ENCODE measurements at places on chromosomes 12 and 14. TPM values are rescaled to one million over a fixed set of nuclear protein-coding genes. Genes with fewer than 3 reads are reported as not detected.

Gene HOXC10
- not detected for total RNA-seq

Gene GAS2L3
- total RNA-seq, result 57.3 TPM

Gene POTEM
- not detected for total RNA-seq

Gene GPR135
- total RNA-seq, result 6.4 TPM

Gene GYS2
- not detected for total RNA-seq

Gene RTN1
- total RNA-seq, result 846 TPM

Gene MMP17
- total RNA-seq, result 22.4 TPM

Gene TSHR
- total RNA-seq, result 0.25 TPM

Gene PTHLH
- total RNA-seq, result under 0.01 TPM

Gene EEF1AKMT3
- total RNA-seq, result 2.7 TPM

Gene PIWIL1
- total RNA-seq, result not detected

Gene CELA1
- not detected for total RNA-seq

Gene PELI2
- total RNA-seq, result 24.1 TPM

Gene SDR9C7
- 0.25 TPM for total RNA-seq

Gene RFX4
- 6.4 TPM for total RNA-seq

Data from temporal lobe (tissue), 4 donors.